ENCODE measurements at places on chromosomes 5 and 9.

GRCh38 chr9:90898228-90898627 is 96.6 kb downstream of the SYK start:
- no peak for DNase-seq

GRCh38 chr9:96317335-96317980 is 15.5 kb upstream of the HSD17B3 start:
- DNase-seq = peak; percentile 37

DNA sequence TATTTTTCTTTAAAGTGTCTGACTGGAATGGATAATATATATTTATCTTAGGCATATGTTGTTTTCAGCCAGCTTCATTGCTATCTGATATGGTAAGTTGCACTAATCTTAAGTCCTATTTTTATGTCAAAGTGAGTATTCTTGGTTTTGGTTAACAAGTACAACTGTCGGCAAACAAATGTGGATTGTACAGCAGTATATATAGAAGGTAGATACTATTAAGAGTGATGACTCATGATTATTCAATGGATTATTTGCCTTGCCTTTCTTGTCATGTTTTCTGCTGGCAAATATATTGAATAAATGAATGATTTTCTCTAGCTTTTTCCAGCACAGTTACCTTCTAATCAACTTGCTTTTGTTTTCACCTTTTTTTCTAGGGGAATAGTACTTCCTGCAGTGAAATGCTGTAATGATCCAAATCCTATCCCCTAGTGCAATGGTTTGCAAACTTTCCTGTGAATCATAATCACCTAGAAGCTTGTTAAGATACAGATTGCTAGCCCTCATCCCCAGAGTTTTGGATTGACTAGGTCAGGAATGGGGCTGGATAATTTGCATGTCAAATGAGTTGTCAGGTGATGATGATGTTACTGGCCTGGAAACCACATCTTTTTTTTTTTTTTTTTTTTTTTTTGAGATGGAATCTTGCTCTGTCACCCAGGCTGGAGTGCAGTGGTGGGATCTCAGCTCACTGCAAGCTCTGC is 60.8 kb upstream of the ARRDC3 start:
- no peak for DNase-seq

GRCh38 chr9:121952611-121953010 is 140.5 kb downstream of the TTLL11 start:
- DNase-seq = no peak

GRCh38 chr5:145855763-145856267 is 17.0 kb downstream of the GRXCR2 start:
- DNase-seq = no peak

- DNase-seq = no peak
Observed at GRCh38 chr5:156560002-156560401, 233.0 kb downstream of the SGCD start.

GRCh38 chr5:19240170-19240569 is 747.8 kb downstream of the CDH18 start:
- no peak for DNase-seq

- DNase-seq = no peak
Observed at GRCh38 chr5:17203329-17204132, 13.9 kb upstream of the BASP1 start.

DNA sequence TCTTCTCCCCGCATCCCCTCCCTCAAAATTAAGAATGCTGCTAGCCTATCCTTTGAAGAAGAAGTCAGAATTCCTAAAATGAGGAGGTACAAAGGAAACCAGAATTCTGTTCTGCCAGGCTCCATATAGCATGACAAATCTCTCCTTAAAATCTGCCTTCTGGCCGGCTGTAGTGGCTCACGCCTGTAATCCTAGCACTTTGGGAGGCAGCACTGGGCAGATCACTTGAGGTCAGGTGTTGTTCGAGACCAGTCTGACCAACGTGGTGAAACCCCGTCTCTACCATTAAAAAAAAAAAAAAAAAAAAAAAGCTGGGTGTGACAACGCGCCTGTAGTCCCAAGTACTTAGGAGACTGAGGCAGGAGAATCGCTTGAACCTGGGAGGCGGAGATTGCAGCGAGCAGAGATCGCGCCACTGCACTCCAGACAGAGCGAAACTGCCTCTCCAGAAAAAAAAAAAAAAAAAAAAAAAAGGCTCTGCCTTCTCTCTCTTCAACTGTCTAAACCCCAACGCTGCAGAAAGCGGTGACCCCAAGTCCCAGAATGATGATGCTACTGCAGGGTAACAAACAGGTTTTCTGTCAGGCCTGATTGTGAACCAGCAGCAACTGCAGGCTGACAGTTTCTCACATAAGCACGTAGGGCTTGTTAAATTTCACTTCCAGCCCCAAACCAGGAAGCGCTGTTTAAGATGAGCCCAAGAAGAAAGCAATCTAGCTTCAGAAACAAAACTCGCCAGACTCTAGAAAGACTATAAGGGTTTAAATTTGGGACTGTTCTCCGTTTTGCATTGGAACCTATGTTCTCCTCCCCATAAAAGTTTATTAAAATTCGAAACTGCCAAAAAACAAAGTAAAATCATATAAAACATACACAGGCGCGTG is 963 bp upstream of the CAST start:
- DNase-seq = peak; percentile 33

DNA sequence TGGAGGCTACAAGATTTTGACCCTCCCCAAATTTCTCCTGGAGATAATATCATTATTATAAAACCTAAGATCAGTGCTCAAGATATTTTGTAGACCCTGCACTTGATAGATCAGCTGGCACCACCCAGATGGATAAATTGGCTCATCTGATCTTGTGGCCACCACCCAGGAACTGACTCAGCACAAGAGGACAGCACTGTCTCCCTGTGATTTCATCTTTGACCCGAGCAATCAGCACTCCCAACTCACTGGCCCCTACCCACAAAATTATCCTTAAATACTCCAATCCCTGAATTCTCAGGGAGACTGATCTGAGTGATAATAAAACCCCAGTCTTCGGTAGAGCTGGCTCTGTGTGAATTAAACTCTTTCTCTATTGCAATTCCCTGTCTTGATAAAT is 34.5 kb upstream of the TENT2 start:
- no peak for DNase-seq

GRCh38 chr9:1071730-1072129 is 21.6 kb downstream of the DMRT2 start:
- DNase-seq = no peak

- no peak for DNase-seq
Observed at GRCh38 chr5:117475919-117476318, 901.3 kb upstream of the SEMA6A start.

- DNase-seq = no peak
Observed at GRCh38 chr5:97839341-97840086, 656.5 kb upstream of the RIOK2 start.

DNA sequence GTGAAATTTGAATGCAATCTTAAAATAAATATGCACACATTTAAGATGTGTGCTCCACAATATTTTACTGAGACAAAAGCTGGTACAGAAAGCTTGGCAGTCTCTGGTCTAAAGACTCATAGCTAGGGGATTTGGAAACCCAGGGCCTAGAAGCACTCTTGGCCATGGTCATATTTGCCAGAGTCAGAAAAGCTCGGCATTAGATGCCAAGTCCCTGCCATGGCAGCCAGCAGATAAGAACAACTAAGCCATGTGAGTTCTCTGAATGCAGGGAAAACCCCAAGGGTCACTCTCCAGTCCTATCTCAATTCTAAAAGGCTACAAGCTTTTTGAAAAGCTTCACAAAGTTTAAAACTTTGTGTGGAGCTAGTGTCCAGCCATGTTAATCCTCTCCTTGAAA is 119.5 kb downstream of the FAM114A2 start:
- DNase-seq = no peak
